Stimulated activated CD8-positive, alpha-beta memory T cell treated with anti-CD3 and anti-CD28 coated beads, Interleukin-2, amount 100 ng/mL, for 1 hour (primary cell): ENCODE measurements at places on chromosomes 2 and 18.

DNA sequence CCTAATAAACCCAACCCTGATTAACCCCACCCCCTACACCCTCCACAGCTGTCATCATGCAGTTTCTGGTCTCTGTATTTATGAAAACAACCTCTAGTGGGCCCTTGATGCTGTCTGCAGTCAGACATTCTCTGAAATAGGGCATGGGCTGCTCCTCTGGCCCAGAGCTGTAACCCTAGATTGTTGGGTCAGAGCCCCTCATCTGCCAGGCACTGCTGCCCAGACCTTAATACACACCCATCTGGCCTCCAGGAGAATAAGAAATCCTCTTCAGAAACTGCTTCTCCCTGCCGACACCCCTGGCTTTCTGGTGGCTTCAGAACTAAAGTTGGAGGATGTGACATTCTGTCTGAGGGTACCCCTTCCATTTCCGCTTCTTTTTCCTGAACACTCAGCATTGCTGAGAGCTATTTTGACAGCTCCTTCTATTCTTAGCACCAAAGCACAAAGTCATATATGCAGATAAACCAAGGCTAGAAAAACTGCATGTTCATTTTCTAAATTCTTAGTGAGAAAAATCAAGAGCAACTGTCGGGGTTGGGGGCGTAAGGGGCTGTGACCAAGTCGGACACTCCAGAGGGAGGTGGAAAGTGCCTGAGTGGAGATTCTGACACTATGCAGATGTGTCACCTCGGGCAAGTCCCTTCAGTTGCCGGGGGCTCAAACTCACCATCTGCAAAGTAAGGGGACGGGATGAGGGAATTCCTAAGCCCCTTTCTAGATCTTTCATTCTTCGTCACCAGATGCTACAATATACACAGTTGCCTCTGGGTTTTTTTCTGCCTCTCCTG is 28.7 kb downstream of the SRSF7 start:
- no peak for DNase-seq

- no peak for DNase-seq
Measured at GRCh38 chr18:63299837-63300745, 19.5 kb downstream of the BCL2 start.

- DNase-seq, result no peak
Measured at GRCh38 chr2:20333738-20334137, 16.9 kb downstream of the PUM2 start.

- DNase-seq, result no peak
Measured at GRCh38 chr2:213627054-213627710, 342.9 kb downstream of the SPAG16 start.

GRCh38 chr2:98643496-98644100 is 35.2 kb downstream of the UNC50 start:
- DNase-seq, result no peak

DNA sequence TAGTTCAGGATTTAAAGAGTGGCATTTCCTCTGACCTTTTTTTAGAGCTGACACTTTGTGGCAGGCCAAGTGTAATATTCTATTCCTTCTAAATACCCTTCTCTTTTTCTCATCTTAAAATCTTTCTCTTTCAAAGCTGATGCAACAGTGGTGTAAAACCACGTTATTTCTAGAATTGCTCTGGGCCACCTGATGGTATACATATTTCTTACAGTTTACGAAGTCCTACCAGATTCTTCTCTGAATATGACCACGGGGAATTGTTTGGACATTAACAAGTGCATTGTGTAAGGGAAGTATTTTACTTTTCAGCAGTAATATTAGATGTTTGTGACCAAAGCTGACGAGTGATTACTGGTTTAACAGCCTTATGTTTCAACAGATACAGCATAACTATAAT is 109.9 kb downstream of the PTPRM start:
- DNase-seq, result no peak

DNA sequence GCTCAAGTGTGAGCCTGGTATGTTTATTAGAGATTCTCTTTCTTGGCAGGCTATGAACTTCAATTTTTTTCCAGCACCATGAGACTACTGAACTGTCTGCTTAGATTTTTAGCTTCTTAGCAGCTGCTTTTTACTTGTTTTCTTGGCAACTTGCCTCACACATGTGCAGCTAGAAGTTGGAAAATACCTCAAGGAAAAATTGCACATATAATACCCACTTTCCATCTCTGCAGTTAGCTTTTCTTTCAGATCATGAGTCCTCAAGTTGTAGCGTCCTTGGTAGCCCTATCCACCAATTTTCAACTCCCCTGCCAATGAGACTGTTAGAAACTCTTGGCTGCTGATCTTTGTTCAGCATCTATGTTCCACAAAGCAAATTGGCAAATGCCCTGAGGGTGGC is 302.1 kb downstream of the HRH4 start:
- no peak for DNase-seq

DNA sequence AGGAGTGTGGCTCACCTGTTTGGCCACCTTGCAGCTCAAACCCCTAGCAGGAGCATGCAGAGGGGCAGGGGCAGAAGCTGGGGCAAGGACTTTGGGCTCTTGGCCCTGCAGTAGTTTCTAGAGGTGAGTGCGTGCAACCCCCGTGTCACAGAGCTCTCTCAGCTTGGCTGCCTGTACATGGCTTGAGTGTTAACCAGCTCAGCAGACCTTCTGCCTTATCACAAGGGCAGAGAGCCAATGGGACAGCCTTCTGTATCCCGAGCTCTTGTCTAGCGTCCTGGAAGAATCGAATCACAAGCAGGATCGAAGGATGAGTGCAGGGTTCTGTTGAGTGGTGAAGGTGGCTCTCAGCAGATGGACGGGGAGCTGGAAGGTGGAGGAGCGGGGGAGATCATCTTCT is 120.3 kb upstream of the TMEM18 start:
- DNase-seq, result no peak

- no peak for DNase-seq
Measured at GRCh38 chr2:234836271-234836670, 115.5 kb upstream of the SH3BP4 start.

DNA sequence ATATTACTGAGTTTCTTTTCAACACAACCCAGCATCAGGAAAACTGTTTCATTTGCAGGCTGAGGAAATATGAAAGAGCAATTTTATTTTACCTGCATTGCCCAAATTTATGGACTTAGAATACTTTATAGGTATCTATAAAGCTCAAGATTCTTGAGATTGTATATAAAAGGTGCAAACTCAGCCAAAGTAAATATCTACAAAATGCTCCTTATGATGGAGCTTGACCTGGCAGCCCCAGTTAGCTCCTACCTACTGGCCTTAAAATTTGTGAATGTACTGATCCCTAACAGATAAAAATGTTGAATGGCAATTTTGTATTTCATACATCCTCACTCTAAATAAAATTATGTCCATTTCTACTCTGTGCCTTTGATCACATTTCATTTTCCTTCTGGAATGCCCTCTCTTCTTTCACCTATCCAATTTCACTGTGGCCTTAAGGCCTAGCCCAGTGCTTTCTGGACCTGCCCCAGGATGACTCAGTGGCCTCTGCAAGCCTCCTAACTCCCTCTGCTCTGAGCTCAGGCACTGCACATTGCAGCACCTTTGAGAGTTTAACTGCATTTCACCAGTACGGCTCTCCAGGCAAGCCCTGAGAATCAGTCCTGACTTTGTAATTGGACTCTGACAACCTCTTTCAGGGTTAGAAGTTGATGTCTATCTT is 125.9 kb downstream of the ANTXR1 start:
- no peak for DNase-seq

- no peak for DNase-seq
Measured at GRCh38 chr2:186105016-186105724, 366.6 kb downstream of the FSIP2 start.

DNA sequence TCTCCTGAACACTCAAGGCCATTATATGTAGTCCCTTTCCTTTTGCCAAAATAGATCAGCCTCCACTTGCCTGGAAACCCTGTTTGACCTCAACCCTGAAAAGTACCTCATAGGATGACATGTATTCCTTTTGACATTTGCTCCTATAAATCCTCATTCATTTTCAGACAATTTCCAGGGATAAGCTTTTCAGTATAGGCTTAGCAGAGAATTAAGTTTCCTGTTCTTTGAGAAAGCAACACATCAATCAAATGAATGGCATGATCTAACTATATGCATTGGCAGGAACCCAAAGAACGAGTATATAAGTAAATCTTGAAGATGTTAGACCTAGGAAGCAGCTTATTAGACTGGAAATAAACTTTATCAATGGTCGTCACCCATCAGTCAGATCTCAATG is 483.0 kb downstream of the CCDC85A start:
- no peak for DNase-seq

- no peak for DNase-seq
Measured at GRCh38 chr2:109209412-109209811, 80.4 kb downstream of the SH3RF3 start.

- DNase-seq, result no peak
Measured at GRCh38 chr2:37154785-37155184, 2.0 kb downstream of the EIF2AK2 start.

DNA sequence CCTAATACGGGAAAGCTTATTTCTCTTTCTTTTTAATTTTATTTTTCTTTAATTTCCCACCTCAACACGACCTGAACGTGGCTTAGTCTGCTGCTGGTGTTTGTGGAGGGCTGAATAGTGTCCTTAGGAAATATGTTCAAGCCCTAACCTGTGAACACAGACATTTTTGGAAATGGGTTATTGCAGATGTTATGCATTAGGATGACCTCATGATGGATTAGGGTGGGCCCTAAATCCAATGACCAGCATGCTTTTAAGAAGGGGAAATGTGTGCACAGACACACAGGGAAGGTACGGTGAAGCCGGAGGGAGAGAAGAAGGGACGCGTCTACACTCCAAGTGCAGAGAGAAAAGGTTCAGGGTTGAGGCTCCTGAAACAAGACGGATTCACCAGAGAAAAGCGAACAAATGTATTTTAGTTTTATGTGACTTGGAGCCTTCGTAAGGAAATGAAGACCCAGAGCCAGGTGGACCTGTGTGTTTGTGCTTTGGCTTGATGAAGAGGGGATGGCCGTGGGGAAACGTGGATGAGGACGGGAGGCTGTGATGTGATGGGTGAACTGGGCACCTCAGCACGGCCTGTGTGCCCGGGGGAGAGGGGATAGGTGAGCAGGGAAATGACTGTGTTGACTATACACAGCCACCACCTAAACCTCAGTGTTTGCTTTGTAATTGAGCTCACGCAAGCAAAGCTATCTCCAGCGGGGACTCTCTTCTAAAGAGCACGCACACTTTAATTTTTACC is 37.5 kb downstream of the RTP5 start:
- no peak for DNase-seq

- no peak for DNase-seq
Measured at GRCh38 chr2:36512705-36513104, 85.3 kb downstream of the FEZ2 start.
